ENCODE measurements at places on chromosomes 2 and 18.

DNA sequence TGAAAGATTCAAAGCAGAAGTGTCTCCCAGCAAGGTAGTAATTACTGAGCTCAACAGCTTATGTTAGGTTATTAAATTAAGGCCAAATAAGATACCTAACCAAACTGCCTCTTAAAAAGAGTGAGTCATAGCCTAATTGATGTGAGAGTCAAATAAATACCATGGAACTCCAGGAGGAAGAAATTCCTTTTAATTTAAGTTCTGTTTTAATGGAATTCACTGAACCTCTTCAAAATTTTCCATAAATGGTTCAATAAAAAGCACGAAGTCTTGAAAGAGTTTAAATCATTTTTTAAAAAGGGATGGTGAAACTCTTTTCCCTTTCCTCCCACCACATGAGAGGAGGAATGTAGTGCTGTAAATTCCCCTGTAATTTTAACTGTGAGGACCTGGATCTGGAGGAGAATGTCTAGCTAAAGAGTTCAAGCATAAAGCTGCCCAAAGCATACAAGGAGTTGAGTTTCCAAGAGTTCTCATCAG is 180.8 kb upstream of the MMADHC start:
- no peak for DNase-seq

- DNase-seq: no peak
These were observed 4.8 kb downstream of the GPC1 start for GRCh38 chr2:240440251-240440650.

GRCh38 chr2:127052057-127052770 is 54.7 kb downstream of the BIN1 start:
- no peak for DNase-seq

GRCh38 chr18:68665628-68666027 is 49.3 kb downstream of the TMX3 start:
- DNase-seq: no peak

- DNase-seq: no peak
These were observed 6.3 kb downstream of the C2orf81 start for GRCh38 chr2:74414881-74415761.

DNA sequence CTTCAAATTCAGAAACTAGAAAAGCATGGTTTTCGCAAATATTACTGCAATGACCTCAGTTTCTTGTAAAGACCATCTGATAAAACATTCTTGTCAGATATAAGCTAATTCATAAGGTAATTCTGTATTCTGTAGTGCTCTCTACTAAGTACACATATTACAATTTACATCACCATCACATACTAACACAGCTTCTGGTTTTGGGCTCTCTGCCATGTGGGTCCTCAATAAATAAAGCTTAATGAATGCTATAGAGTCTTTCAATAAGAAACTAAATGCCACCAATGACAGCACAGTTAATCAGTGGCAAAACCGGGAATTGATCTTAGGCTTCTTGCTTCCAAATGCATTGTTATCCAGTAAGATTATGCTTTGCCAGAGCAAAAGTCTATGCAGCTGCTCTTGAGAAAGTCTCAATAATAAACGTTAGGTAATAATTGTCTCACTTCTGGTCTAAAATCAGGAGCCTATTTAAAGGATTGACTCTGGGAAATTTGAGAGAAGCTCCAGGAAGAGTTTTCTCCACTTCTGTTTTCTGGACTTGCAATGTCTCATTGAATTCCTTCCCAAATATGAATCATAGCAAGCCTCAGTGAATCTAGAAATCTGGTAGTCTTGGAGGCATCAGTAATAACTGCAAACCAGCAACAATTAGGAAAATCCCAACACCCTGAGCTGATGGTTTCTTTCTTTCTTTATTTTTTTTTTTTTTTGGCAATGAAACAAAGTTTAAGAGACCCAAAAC is 67.9 kb upstream of the RAPGEF4 start:
- no peak for DNase-seq
